Epithelial cell of proximal tubule (primary cell): ENCODE measurements at places on chromosomes 4 and X. TPM values are rescaled to one million over a fixed set of nuclear protein-coding genes. Genes with fewer than 3 reads are reported as not detected.

Gene DUX4
- not detected in 2 replicates for total RNA-seq

- DNase-seq: no peak
Measured at GRCh38 chr4:648579-649292, 23.4 kb downstream of the PDE6B start.

DNA sequence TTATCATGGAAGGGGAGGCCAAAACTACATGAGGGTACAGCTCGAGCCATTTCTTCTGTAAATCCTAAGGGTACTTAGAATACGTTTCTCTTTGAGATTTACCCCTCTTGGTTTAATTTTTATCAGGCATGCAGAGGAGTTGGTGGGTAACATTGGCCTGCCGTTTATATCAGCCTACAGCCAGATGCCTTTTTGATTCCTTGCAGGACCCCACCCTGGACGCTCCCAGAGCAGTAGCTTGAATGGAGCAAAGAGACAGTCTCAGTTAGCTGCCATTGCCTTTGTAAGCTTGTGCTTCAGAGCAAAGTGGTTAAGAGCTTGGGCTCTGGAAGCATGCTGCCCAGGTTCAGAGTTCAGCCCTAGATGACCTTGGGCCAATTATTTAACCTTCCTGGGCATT is 9.0 kb downstream of the DOCK11 start:
- DNase-seq: no peak

DNA sequence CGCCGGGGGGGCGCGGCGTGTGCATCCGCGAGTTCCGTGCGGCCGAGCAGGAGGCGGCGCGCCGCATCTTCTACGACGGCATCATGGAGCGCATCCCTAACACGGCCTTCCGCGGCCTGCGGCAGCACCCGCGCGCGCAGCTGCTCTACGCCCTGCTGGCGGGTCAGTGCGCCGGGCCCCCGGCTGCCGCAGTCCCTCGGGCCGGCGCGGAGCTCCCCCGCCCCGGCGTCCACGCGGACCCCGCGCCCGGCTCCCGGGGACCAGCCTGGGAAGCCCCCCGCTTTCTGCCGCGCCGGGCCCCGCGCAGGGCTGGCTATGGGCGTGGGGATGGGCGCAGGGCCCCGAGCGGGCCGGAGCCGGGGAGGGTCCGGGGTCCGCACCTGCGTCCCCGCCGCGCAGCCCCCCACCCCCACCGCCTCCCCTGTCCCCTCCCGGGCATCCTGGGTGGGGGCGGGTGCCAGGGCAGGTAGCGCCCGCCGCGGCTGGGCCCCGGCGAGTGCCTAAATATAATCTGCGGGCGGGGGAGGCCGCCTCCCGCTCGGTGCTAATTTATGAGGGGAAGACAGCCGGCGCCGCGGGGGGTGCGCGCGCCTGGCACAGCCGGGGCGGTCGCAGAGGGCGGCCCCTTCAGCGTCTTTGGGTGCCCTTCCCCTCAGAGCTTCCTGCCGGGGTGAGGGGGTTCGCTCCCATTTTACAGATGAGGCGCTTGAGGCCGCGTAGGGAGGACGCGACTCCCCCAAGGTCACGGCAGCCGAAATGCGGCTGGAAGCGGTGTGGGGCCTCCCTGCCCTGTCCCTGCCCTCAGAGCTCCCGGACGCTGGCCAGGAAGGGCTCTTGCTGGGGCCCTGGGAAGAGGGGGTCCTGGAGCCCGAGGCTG is 837 bp downstream of the NAT8L start:
- DNase-seq: no peak

DNA sequence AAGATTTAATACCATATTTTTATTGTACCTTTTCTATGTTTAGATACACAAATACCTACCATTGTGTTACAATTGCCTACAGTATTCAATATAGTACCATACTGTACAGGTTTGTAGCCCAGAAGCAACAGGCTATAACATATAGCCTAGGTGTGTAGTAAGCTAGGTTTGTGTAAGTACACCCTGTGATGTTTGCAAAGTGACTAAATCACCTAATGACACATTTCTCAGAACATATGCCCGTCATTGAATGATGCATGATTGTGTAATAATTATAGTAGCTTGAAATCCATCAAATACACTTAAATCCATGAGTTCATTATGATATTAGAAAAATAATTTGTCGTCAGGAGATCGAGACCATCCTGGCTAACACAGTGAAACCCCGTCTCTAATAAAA is 30.8 kb downstream of the GAB3 start:
- DNase-seq: no peak

Gene LONRF3
- total RNA-seq: 2.8 and 6.6 TPM in 2 replicates

DNA sequence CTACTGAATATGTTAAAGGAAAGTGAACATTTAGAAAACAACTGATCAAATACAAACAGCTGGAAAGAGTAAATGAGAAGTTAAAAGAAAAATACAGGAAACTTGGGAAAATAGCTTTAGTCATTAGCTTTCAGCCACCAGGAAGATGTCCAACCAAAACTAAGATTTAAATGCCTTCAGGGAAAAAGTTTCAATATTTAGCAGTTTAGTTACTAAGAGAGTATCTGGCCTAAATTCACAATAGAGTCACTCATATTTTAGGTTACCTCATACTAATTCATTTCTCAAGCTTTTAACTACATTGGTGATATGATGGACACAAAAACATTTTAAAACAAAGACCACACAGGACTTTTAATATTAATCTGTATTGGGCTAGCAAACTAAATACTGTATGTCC is 13.1 kb upstream of the KLHL13 start:
- DNase-seq: no peak

DNA sequence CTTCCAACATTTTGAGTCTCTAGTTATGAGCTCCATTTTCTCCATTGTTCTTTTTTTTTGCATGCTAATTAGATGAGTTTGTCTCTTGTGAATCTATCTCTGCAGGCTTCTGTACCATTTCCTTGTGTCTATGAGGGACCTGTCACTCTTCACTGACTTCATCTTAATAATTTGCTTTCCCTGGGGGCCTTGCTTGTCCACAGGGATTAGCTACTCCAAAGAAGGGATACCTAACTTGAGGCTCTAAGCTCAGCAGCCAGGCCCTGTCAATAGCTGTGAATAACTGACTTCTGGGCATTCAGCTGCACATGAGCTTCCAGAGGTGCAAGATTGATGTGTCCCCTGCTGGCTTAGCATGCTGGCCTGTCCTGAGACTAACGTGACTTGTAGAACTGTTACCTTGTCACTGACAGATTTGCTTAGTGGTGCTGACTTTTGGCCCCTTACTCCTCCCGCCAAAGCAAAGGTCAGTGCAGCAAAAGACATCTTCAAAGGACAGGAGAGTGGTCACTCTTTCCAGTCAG is 124.6 kb downstream of the AFF2 start:
- no peak for DNase-seq

- no peak for DNase-seq
Measured at GRCh38 chrX:22310779-22311178, 38.1 kb downstream of the CBLL2 start.
